ENCODE measurements at places on chromosomes 5 and 9.
A peak's percentile ranks its signal among the peaks of the same experiment; 100 is the strongest.

GRCh38 chr5:151598984-151599383 lies 7.9 kb upstream of the FAT2 start:
- no peak for DNase-seq

DNA sequence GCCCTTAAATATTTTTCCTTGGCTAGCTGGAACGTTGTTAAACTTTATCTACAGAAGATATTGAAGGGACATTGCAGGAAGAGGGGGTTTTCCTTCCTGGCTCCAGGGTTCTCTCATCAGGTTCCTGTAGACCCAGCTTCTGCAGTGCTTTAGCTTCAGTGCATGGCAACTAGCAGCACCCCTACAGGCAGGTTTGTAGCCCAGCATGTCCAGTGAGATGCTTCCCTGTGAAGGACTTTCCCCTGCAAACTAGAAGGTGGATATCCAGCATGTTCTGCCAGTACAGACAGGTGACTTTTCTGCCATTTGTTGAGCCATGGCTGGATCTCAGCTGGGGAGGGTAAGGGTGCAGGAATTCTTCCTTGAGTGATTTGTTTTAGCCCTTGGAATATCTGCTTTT lies 10.4 kb downstream of the CCL28 start:
- peak; percentile 31 for DNase-seq

DNA sequence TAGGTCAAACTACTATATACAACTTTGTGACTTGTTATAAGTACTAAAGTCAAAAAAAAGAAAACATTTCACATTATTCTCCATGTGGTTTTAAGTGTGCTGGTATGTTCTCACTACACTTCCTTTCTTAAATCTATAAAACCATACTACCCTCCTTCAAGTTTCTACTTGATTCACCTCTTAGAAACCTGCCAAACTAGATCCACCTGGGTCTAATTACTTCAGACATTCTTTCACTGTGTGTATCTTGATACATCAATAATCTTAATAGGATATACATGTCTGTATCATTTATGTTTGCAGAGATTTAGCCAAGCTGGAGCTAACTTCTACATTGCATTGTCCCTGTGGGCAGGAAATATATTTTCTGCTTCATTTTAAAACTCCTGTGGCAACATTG lies 1012.6 kb downstream of the EFNA5 start:
- no peak for DNase-seq

DNA sequence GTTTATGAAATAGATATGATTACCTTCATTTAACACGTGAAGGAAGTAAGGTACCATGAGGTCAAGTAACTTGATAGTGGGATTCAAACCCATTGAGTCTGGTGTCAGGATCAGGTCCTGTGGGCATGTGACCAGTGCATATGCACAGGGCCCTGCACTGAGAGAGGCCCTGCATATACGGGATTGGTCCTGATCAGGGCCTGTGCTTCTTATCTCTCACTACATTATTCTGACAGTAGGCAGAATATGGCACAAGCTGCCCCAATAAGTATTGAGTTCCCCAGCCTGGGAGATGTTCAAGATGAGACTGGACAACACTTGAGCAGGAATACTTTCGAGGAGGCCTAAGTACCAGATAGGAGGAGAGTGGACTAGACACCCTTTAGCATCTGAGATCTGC lies 44.0 kb downstream of the GALNT10 start:
- DNase-seq = no peak

DNA sequence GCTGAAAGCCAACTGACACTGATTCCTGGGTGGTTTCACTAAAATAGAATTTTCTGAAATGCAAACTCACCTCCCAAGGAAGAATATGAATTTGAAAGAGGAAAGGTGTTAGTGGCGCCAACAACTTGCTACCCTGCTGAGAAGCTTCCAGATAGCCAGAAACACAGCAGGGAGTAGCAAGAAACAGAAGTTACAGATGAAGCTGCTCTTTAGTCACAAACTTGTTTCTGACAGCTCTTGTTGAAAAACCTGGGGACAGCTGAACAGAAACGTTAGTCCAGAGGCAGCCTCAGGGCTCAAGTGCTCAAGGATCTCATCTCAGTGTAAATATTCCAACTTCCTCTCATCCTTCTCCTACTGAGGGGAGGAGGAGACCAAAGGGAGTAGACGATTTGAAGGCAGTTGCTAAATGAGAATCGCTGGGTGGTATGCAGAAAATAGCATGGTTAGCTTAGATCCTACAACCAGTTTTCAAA lies 184.1 kb downstream of the PDE4D start:
- no peak for DNase-seq

GRCh38 chr5:89303033-89303480 lies 420.1 kb upstream of the MEF2C start:
- no peak for DNase-seq

GRCh38 chr5:148206620-148207019 lies 3.8 kb downstream of the SPINK6 start:
- no peak for DNase-seq

DNA sequence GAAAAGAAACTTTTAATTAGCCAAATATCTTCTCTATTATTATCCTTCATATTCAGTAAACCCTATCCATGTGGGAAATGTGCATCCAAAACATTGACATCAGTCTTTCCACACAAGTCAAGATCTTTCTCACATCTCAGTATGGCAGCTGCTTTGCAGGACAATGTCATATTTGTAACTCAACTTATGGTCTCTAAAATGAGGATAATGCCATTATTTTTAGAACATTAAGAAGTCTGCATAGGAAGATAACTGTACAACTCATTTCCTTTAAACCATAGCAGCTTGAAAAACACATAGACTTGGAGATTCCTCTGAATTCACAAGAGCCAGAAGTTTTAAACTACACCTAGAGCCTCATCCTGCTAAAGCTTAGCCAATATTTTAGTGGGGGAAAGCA lies 43.7 kb downstream of the MCTP1 start:
- no peak for DNase-seq

DNA sequence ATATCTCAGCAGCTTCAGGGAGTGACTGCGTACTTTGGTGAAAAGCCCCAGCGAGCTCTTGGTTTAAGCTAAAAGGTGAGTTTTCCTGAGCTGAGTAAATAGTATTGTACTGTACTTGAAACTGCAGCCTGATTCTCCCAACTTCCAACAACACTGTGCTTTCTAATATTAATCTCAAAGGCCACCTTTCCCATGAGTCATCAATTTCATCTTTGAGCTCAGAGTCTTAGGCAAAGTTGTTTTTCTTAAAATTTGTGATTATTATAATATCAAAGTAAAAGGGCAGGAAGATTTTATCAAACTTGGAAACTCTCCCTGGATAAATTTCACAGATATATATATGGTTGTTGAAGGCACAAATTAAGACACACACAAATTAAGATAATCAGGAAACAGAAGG lies 51.0 kb downstream of the TRPC7 start:
- no peak for DNase-seq

GRCh38 chr5:136814619-136815378 lies 449.5 kb upstream of the TRPC7 start:
- DNase-seq = no peak

GRCh38 chr5:135942202-135942771 lies 12.5 kb downstream of the LECT2 start:
- no peak for DNase-seq

DNA sequence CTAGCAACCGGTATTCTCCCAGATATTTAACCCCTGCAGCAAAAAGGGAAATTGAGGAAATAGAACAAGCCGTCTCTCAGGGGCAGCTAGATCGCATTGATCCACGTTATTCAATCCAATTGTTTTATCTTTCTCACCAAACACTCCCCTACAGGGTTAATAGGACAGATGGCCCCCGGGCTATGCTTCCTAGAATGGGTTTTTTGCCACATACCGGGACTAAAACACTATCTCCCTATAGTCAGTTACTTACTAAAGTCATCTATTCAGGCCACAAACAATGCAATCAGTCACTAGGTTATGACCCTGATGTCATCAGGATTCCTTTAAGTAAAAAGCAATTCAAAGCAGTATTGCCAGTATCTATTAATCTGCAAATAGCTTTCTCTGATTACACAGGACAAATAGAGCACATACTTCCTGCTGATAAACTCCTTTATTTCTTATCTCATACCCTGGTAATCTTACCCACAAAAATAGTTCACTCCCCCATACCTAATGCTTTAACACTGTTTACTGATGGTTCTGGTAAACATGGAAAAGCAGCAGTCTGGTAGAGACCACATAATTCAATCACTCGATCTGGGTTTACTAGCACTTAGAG lies 159.0 kb downstream of the CPLANE1 start:
- no peak for DNase-seq

- DNase-seq = no peak
Measured at GRCh38 chr9:138075961-138076649, 198.5 kb downstream of the CACNA1B start.

GRCh38 chr9:92954049-92954861 lies 6.9 kb downstream of the FGD3 start:
- DNase-seq = no peak

- no peak for DNase-seq
Measured at GRCh38 chr5:77993141-77993854, 217.2 kb upstream of the TBCA start.

- no peak for DNase-seq
Measured at GRCh38 chr9:4065054-4065453, 234.8 kb downstream of the GLIS3 start.

GRCh38 chr9:90466441-90466840 lies 176.2 kb downstream of the DIRAS2 start:
- no peak for DNase-seq

DNA sequence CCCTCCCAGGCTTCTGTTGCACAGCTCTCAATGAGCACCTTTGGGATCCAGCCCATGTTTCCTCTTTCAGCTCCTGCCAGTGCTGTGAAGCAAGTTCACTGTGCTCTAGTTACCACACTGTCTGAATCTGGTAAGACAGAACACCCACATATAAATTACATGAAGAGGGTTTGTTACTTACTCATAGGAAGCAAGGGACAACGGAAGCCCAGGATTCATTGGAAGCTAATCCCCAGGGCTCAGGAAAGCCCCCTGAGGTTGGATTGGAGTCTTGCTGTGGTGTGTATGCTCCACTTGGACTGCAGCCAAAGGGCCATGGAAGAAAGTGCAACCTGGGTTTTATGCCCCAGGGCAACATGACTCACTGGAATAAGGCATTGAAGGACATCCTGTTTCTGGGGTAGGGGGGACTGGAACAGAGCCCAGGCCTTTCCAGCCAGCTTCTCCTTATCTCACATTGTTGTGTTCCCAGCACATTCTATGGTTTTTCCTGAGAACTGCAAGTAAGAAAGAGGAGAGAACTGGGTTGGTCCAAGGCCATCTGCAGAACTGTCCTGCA lies 15.6 kb upstream of the CLK4 start:
- no peak for DNase-seq

DNA sequence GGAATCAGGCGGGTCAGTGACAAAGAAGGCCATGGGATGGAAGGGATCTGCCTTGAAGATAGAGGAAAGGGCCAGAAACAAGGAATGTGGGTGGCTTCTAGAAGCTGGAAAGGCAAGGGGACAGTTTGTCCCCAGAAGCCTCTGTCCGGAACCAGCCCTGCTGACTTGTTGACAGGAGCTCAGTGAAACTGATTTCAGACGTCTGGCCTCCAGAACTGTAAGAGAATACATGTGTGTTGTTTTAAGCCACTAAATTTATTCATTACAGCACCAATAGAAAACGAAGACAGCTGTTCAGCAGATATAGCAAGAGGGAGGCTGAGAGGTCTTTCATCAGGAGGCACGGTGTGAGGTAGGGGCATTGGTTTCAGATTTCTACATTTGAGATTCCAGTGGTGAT lies 422.5 kb downstream of the KDM4C start:
- DNase-seq = no peak

DNA sequence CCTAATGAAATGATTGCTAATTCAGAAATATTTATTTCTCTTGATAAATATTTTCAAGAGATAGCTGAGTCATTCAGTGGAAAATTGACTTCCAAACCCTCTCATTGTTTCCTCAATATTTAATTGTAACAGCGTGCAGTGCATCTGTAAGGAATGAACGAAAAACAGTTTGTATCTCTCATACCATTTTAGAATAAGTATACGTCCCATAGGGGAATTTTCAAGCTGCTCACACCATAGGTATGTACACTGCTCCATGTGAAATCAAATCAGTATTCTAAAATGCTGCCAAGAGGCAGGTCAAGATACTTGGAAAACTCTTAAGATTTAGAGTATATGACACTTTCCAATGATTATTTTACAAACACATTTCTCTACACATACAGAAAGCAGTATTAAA lies 202.2 kb downstream of the ARL15 start:
- DNase-seq = no peak

- no peak for DNase-seq
Measured at GRCh38 chr5:95959888-95960666, 1.6 kb downstream of the ELL2 start.

- no peak for DNase-seq
Measured at GRCh38 chr9:92097997-92098482, 17.2 kb downstream of the SPTLC1 start.

DNA sequence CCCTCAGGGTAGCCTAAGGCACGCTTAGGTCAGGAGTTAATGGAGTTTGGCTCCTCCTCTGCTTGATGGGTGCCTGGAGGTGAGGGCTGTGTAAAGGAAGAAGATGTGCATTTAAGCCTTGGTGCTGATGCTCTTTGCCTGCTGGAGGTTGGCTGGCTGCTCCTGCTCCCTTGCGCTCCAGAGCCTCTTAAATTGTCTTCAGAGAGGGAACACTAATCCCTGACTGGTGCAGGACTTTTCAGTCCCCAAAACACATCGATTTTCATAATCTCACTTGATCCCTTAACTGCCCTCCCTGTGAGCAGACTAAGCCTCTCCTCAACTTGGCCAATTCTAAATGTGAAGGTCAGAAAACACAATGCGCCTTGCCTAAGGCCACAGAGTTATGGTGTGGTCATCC lies 16.2 kb upstream of the TCOF1 start:
- DNase-seq = no peak

DNA sequence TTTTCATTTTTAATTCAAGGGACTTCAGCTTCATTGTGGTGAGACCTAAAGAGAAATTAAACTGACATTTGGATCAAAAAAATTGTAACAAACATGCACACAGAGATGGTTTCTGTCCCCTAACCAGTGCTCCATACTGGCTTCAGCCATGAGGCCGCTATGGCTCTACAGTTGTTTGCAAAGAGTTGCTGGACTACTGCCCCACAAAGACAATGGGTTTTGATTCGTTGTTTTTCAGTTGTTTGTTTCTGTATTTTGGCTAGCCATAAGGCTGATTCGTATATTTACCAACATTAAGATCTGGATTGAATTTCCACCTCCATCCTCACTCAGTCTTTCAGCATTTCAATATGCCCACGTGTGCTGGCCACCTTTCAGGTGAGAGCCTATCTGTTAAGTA lies 163.7 kb upstream of the KIF2A start:
- no peak for DNase-seq

GRCh38 chr5:111469903-111470302 lies 42.4 kb downstream of the STARD4 start:
- DNase-seq = peak; percentile 39

GRCh38 chr9:2012347-2012746 lies 2.8 kb upstream of the SMARCA2 start:
- no peak for DNase-seq

Measured in Kasumi-1 (cell line).